Naive thymus-derived CD4-positive, alpha-beta T cell (primary cell): ENCODE measurements at places on chromosomes 6 and 20. TPM values are rescaled to one million over a fixed set of nuclear protein-coding genes. Genes with fewer than 3 reads are reported as not detected.

Gene HTR1B
- not detected for total RNA-seq

Gene NOL4L
- total RNA-seq, result 81.9 TPM

Gene RHAG
- total RNA-seq, result not detected

Gene RBPJL
- total RNA-seq, result not detected

- DNase-seq, result no peak
Measured at GRCh38 chr20:21393816-21394519, 3.4 kb downstream of the NKX2-4 start.

DNA sequence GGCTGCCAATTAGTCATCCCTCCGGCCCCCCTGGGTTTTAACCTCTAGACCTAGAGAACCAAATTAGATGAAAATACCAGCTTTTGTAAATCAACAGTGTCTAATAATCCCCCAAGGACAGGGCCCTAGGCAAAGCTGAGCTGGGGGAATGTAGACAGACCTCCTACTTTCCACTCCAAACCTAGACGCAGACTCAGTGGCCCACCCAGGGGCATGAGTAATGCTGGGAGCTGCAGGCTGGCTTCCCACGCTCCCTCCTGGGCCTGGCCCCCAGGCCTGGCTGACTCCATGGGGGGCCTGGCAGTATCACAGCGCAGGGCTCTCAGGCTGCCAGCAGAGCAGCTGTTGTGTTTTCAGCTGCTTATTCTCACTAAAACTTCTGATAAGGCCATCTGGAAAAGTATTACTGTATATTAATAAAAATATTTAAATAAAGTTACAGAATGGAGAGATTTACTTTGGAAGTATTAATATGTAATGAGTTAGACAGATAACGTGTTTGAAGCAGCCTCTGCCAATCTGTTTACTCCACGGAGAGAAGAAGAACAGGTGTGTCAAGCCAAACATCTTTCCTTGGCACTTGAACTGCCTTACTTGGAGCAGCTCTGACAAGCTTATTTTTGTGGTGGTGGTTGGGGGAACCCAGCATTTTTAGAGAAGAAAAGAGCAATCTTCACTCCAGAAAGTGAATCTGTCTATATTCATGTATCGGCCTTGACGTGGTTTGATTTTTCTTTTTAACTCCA is 144.0 kb upstream of the AGPAT4 start:
- DNase-seq, result no peak

DNA sequence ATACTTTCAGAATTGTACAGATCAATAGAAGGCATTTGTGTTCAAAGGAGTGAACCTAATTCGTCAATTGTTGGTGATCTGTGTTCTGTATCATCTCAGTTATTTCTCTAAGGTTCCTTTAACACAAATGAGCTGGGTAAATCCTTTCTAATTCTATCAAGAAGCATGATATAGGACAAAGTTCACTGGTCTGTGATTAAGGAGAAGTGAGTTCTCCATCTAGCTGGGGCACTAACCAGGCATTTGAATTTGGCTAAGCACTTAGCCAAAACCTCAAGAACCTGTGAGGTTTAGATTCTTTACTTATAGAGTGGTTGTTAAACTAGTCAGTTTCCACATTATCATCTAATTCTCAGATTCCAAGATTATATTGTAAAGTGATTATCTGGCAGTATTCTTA is 50.3 kb downstream of the DOP1A start:
- no peak for DNase-seq

DNA sequence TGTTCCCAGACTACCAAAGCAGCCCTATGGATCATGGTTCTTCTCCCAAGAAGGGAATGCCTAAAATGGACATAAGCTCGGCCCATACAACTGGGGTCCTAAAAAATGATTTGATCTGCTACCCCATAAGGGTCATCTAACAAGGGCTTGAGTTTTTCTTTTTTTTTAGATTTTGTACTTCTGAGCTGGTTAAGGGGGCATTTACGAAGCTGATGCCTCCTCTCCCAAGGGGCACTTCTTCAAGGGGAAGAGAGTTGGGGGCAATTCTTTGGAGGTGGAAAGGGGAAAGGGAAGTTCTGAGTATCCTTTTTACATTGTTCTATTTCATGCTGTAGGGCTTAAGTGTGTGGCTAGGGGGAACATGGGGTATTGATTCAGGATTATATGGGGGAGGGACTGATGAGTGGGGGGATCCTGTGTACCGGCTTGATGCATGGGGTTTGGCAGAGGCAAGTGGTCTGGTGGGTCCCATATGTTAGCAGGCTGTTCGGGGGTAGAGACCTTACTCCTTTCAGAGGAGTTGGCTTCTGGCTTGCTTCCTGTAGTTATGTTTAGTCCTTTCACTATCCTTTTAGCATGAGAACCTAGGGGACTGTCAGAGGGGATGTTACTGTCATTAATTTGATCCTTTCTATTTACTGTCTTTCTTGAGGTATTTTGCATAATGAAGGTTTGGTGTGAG is 8.1 kb upstream of the ZNFX1 start:
- no peak for DNase-seq

GRCh38 chr6:25883536-25883935 is 9.5 kb upstream of the SLC17A3 start:
- no peak for DNase-seq

DNA sequence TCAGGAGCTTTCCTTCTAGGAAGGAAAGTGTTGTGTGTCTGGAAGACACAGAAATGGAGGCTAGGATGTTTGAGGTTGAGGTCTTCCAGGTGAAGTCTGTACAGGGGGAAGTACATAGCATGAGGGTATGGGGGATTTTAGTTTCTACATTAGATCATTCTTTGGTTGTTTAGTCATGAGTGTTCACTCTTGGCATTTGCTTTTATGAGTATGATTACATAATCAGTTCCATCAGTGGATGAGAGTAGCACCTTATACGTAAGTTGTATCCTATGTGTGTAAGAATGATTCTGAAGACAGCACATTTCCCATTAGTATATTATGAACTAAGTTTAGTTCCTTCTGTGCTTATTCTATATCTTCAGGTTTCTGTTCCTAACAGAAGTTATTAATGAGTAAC is 1.9 kb downstream of the CDYL start:
- DNase-seq, result no peak

GRCh38 chr20:23773127-23773526 is 22.4 kb upstream of the CST1 start:
- DNase-seq, result no peak

- DNase-seq, result no peak
Measured at GRCh38 chr6:116016846-116017545, 43.7 kb downstream of the FRK start.

- DNase-seq, result no peak
Measured at GRCh38 chr6:45187836-45188235, 140.3 kb upstream of the RUNX2 start.
